Activated CD4-positive, alpha-beta T cell treated with anti-CD3 and anti-CD28 coated beads, Interleukin-2, amount 50 U/mL, for 16 hours (primary cell): ENCODE measurements at places on chromosomes 13 and 19.

DNA sequence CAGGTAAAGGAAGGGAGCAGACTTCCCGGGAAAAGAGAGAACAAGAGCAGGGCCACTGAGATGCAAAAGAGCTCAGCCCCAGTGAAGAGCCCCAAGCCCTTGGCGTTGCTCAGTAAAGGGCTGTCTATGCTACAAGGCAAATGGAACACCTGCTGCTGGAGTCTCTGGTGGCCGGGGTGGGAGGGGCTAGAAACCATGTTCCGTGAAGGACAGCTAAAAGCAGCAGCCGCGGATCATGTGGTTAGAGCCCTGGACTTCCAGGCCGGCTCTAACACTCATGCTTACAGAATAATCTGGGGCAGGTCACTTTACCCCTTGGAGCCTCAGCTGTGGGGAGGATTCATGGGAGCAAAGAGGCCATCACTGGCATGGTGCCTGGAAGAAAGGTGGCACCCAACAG lies 17.8 kb downstream of the POU2F2 start:
- no peak for DNase-seq

- peak; percentile 44 for DNase-seq
Measured at GRCh38 chr13:51950722-51951121, 60.5 kb downstream of the ATP7B start.

DNA sequence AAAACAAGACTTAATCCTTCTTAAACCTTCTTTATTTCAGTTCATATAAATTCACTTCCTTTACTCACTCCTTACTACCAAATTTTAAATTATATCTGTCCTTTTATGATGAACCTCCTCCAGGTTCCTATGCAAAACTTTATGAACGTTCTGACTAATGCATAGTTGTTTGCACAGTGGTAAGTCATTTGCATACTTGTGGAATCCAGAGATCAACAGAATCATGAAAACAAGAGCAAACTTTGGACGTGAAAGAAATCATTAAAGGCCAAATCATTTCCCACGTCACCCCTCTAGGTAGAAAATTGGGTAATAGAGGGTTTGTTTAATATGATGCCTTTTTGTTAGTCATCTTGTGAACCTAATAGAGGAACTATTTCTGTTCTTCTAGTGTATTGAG lies 32.3 kb upstream of the MYCBP2 start:
- no peak for DNase-seq

DNA sequence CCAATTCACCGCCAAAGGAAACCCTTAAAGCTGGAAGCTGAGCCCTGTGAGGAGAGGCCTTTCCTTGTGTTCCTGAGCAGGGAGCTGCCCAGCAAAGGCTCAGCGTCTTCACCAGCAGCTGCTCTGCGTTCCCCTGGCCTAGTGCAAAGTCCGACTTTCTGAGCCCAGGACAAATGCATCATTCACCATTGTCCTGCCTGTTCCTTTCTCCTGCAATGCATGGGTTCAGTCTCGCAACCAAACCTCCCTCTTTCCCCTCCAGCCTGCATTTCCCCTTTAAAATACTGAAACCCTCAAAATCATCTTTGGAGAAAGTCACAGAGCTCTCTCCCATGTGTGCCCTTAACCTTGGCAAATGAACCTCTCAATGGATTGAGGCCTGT lies 12.9 kb upstream of the TMEM255B start:
- DNase-seq: no peak

GRCh38 chr19:46614114-46614722 lies 10.7 kb downstream of the PTGIR start:
- DNase-seq: peak; percentile 79

GRCh38 chr13:59776924-59777690 lies 386.6 kb downstream of the DIAPH3 start:
- DNase-seq: peak; percentile 12

DNA sequence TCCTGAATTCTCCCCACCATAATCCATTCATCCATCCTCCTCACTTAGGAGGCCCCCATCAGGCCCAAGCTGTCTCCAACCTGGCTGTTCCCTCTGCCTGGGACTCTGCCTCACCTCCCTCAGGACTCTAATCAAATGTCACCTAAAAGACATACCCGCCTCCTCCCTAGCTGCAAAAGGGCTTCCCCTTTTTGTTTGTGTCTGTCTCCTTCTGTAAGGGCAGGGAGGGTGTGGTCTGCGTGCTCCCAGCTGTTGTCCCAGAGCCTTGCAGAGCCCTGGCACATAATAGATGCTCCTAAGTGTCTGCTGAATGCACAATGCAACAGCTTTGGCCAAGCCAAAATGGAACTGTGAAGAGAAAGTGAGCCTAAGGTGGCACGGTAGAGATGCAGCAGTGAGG lies 4.4 kb downstream of the TRIR start:
- no peak for DNase-seq

DNA sequence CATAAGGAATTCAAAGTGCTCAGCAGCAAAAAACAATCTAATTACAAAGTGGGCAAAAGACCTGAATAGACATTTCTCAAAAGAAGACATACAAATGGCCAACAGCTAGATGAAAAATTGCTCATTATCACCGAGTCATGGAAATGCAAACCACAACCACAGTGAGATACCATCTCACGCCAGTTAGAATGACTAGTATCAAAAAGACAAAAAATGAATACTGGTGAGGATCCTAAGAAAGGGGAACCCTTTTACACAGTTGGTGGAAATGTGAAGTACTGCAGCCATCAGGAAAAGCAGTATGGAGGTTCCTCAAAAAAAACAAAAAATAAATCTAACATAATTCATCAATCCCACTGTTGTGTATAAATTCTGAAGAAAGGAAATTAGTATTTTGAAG lies 1206.1 kb downstream of the EFNB2 start:
- no peak for DNase-seq

GRCh38 chr13:24085662-24086061 lies 74.9 kb upstream of the SPATA13 start:
- no peak for DNase-seq

DNA sequence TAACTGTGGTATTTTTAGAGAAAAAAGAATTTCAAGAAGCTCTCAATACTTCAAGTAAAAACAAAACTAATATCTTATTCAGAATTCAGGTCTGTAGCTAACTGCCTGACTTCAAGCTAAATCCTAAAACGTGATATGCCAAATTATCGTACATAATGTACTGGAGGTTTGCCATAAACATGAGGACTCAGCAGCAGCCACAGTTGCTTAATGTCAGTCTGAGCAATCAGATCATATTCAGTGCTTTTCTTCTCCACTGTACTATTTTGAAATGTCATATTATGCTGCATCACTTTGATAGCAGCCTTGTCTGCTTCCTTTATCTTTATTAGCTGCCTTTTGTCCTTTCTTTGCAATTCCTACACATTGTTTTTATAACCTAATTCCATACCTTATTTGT lies 265.1 kb upstream of the EDNRB start:
- DNase-seq: no peak

DNA sequence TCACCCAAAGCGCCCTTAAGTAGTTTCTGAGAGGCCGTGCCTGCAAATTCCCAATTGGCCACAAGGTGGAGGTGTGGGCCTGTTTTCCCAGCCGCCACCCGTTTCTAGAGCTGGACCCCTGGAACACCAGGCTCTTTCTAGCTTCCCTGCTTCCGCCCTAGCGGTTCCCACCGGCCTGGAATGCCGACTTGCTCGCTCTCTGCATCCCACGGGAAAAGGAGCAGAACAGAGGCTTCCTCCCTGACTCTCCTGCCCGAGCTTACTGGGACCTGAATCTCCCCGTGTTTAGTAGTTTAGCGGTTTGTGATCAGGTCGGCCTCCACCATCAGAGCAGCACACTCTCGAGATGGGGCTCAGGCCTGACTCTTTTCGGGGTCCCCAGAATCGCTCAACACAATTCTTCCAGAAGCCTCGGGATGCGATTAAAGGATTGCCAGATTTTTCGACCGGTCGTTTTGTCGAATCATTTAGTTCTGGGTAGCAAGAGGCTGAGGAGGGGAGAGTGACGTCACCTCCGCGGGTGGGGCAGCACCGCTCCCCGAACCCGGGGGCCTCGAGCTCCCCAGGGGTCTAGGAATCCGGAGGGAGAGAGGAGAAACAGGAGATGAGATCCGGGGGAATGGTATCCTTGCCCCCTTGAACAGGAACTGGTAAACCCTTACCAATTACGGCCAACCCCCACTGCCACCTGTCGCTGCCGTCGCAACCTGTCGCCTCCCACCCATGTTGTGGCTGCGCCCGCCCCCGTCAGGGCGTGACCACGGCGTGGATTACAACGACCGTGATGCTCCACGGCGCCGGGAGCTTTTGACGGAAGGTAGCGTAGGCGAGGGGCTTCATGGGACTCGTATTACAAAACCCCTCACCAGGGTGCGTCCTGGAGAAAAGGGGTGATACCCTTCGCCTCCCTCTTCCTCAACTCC lies 8.0 kb downstream of the NAPSA start:
- peak; percentile 87 for DNase-seq

DNA sequence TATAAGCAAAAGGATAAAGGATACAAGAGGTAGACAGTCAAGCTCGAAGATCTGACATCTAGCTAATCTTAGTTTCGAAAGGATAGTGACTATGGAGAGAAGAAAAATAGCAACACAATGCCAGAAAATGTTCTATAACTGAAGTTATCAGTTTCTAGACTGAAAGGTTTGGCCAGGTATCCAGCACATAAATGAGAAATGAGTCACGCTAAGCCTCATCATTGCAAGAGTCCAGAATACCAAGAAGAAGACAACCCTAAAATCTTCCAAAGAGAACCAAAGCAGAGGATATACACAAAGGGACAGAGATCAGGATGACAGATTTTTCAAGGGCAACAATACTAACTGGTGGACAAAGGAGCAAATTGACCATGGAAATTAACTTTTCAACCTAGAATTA lies 237.0 kb downstream of the POSTN start:
- DNase-seq: no peak

DNA sequence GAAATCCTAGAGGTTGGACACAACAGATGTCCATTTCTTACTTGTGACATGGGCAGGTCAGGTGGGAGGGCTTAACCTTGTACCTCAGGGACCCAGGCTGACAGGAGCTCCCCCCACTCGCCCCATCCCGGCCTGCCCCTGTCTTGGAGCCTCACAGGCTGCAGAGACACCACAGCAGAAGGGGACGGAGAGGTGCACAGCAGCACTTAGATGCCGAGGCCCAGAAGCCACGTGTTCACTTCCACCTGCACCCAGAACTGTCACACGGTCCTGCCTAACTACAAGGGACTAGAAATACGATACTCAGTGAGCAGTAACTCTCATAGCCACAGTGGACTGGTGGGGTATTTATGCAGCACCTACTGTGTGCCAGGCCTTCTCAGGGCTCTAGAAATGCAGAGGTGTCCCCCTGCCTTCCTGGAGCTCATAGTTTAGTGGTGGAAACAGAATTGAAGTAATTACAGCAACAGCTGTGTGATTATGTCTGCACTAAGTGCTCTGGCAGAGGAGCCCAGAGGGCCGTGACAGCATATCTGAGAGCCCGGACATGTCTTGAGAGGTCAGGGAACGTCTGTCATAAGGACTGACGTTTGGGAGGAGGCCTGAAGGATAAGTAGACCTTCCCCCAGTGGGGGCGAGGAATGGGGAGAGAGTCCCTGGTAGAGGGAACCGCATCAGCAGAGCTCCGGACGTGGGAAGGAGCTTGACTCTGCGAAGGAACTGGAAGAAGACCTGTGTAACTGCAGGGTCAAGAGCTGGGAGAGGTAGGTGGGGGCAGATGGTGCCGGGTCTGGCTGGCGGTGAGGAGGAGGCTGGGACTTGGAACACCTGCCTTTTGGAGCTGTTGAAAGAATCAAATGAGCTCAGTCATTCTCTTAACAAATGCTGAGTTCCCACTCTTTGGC lies 130.0 kb downstream of the SIPA1L3 start:
- DNase-seq: no peak

GRCh38 chr13:47672245-47673008 lies 328.6 kb downstream of the SUCLA2 start:
- DNase-seq: no peak

- DNase-seq: no peak
Measured at GRCh38 chr13:20769834-20770233, 3.9 kb downstream of the EEF1AKMT1 start.

DNA sequence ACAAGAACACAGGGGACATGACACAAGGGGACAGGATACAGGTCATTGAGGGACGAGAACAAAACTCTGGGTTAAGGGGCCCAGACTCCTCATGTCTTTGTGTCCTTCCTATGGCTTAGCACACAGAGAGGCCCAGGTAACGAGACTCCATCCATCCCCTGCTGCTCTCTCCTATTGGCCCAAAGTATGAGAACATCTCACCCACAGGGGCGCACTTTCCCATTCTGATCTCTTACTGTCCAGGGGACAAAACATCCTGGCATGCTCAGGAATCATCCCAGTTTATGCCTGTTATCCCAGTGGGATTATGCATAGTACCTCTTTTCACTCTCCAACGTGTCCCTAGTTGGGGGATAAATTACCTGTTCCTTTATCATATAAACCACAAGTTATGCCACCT lies 19.2 kb downstream of the C13orf42 start:
- no peak for DNase-seq
